ENCODE measurements at places on chromosomes 5 and 9.

DNA sequence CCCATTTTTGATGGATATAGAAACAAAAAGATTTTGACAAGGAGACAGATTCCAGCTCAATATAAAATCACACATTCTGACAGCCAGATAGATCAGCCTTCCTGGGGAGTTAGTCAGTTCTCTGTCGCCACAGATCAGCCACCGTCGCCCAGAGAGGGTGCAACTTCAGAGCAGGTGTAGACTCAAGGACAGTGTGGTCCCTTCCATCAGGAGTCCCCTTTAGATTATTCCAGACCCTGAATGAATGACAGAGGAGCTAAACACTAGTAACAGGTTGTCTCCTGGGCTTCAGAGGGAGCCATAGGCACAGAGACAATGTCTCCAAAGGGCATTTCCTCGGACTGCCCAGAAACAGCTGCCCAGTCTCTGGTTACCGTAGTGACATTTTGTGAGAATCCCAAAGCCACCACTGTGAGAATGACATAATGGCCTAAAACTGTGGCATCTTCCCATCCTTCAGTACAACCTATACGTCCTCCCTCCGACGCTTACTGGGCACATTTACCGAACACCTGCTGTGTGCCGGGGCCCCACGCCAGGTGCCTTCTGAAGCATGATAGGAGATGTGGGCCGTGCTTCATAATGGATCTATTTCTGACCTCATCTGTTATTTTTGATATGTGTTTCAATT is 47.4 kb upstream of the SLC2A8 start:
- no peak for DNase-seq

- DNase-seq: no peak
These were observed 231.6 kb upstream of the VLDLR start for GRCh38 chr9:2390028-2390427.

GRCh38 chr5:9226016-9226536 is 319.8 kb downstream of the SEMA5A start:
- DNase-seq: no peak

DNA sequence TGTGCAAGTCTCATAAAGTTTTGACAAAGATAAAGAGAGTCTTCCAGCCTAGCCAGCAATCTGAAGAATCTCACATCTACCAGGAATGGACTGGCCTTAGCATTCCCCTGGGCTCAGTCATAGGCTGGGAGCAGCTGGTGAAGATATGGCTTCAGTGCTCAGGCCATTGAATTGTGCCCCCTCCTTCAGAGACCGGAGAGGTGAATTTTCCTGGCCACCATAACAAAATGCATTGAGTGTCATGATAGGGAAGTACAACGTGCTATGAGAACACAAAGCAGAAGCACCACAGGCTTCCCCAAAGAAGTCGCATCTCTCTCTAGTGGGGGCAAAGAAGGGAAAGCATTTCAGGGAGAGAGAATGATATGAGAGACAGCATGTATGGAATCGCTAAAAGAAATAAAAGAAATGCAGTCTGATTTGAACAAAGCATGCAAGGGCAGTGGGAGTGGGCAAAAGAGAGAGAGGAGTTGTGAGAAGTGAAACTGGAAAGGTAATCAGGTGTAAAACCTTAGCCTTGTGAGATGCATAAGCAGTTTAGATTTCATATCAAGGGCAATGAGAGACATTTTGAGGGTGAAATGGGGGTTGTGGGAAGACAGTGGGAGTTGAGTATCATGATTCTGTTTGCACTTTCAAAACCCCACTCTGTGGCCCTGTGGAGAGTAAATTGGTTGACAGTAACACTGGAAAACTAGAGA is 57.1 kb upstream of the NMUR2 start:
- no peak for DNase-seq

DNA sequence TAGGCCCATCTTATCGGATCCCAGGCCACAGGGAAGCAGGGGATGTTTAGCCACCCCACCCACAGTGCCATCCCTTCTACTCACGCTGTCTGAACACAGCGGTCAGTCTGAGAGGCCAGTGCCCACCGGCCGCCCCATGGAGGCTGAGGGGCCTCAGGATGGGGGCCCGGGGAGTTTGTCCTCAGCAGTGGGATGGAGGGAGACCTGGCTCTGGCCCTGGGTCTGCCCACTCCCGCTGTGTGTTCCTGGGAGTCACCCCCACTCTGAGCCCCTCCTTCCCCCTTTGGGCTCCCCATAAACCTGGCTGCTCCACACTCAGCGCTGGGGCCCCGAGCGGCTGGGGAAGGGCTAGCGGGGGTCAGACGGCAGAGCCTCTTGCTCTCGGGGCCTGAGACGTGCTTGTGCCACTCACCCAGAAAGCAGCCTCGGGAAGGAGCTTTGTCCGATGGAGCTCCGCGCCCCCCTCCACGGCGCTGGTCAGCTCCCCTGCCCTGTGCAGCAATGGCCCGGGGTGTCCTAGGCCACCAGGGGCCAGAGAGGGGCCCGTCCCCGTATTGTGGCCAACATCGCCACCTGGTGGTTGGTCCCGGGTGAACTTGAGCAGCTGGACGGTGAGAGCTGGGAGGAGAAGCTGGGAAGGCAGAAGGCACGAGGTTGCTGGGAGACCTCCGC is 10.9 kb upstream of the LAMC3 start:
- peak; percentile 78 for DNase-seq

Measured in T47D (cell line).